Epithelial cell of proximal tubule (primary cell): ENCODE measurements at places on chromosomes 5 and 9. TPM values are rescaled to one million over a fixed set of nuclear protein-coding genes. Genes with fewer than 3 reads are reported as not detected.

Gene OBP2A
- not detected in 2 replicates for total RNA-seq

Gene CNTNAP3B
- total RNA-seq: 10.3 and 10.8 TPM in 2 replicates

Gene GFI1B
- not detected in 2 replicates for total RNA-seq

Gene FBLL1
- total RNA-seq: 0.80 TPM in 1 of 2 replicates, not detected in the other

Gene FSD1L
- 1.6 and 1.7 TPM in 2 replicates for total RNA-seq

Gene CARTPT
- total RNA-seq: not detected in 2 replicates

Gene PCA3
- total RNA-seq: not detected in 2 replicates

Gene TMED9
- 92.0 and 102 TPM in 2 replicates for total RNA-seq

Gene SPINK5
- total RNA-seq: not detected in 2 replicates

Gene HK3
- 0.43 TPM in 1 of 2 replicates, not detected in the other for total RNA-seq

Gene GCNT4
- total RNA-seq: 2.3 and 2.7 TPM in 2 replicates

Gene LCN2
- total RNA-seq: 45.7 and 106 TPM in 2 replicates

Gene DCAF10
- 8.3 and 17.8 TPM in 2 replicates for total RNA-seq

Gene ARID3C
- total RNA-seq: not detected in 2 replicates

Gene OSMR
- total RNA-seq: 20.1 and 25.5 TPM in 2 replicates

Gene PCDHB6
- not detected in 2 replicates for total RNA-seq

Gene CLINT1
- total RNA-seq: 39.2 and 55.1 TPM in 2 replicates

Gene GARIN3
- total RNA-seq: not detected in 2 replicates

GRCh38 chr9:35341021-35341420 lies 148.9 kb upstream of the RUSC2 start:
- DNase-seq: no peak

- DNase-seq: no peak
These were observed 2.6 kb upstream of the PBX3 start for GRCh38 chr9:125744616-125745015.

DNA sequence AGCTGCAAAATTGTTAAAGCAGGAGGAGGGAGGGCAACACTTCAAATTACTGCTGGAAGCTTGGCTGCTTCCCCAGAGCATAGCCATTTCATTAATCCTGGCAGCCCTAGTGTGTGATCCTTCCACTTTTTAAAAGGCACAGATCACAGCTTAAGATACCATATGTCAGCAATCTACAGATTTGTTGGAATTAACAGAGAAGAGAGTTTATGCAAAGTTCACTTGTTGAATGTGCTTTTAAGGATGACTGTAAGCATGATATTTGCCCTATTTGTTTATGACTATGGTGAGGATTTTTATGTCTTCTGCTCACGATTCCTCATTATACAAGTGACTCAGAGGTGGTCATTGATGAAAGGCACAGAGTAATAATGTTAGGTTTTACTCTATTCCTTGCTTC lies 156.0 kb upstream of the CDKN2B start:
- no peak for DNase-seq

GRCh38 chr9:16356196-16356765 lies 514.2 kb downstream of the BNC2 start:
- no peak for DNase-seq

- no peak for DNase-seq
These were observed 73.3 kb upstream of the PHF24 start for GRCh38 chr9:34884747-34885189.

DNA sequence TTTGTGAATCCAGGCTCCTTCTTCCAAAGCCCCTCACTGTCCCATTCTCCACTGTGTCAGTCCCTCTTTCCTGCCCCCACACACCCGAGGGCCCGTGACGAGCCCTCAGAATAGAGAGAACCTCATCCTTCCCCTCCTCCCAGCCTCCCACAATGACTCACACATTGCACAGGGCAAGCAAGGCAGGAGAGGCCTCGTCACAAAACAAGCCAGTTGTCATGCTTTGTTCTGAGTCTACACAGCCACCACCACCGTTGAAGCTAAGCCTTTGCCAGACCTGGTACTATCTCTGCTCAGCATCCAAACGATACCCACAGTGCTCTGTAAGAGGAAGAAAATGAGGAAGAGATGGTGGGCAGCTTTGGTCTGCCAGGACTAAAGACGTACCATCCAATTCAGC lies 142.2 kb upstream of the ZNF366 start:
- no peak for DNase-seq

GRCh38 chr9:77899679-77900354 lies 131.8 kb downstream of the GNAQ start:
- peak; percentile 52 for DNase-seq

- no peak for DNase-seq
These were observed 22.6 kb upstream of the MELK start for GRCh38 chr9:36550135-36550534.

DNA sequence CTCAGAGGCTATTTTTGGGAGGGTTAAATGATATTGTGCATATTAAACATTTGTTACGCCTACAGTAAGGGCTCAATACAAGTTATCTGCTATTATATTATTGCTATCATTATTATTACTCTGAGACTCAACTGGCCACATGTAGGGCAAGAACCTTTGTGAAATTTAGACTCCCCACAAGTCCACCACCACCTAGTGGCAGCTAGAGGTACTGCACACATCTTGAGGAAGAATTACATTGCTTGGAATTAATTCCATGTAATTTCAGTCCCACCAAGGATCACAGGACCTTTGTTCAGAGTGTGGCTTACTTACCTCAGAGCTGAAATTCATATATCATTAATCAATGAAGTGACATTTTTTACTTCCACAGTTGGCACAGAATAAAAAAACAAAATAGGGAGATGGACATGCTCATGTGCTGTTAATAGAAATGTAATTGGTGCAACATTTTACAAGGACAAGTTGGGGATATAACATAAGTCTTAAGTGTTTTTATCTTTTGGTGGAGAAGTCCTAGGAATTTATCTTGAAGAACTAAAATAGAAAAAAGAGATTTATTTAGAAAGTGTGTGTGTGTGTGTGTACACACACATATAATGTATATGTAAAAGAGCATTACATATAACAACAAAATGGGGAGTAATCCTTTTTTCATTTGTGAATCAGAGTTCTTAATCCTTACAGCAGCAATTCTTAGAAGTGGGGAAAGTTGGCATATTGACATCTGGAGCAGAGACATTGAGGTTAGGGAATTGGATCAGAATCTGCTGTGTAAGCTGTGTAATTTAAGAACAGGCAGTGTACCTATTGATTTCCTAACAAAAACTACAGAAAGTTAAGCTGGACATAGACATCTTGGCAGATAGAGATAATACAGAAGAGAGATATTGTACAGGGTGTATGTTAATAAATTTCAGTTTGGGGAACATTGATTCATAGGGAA lies 11.2 kb downstream of the MSANTD3 start:
- no peak for DNase-seq

DNA sequence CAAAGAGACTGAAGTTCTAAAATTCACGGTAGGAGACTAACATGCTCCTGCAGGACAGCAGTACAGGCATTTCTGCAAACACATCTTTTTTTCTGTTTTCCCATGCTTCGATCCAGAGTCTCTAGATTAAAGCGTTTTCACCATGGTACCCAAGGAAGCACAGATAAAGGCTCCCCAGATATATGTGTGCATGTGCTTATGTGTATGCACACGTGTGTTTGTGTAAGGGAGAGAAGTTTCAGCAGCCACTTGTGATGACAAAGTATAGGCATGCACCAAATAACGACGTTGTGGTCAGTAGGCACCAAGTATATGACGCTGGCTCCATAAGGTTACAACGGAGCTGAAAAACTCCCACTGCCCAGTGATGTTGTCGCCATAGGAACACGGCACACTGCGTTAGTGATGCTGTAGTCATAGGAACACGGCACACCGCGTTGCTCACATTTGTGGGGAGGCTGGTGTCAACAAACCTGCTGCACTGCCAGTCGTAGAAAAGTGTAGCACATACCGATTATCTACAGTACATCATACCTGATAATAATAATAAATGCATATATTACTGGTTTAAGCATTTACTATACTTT lies 21.7 kb downstream of the MED10 start:
- DNase-seq: no peak

GRCh38 chr9:113963017-113963620 lies 87.0 kb downstream of the ZNF618 start:
- no peak for DNase-seq

DNA sequence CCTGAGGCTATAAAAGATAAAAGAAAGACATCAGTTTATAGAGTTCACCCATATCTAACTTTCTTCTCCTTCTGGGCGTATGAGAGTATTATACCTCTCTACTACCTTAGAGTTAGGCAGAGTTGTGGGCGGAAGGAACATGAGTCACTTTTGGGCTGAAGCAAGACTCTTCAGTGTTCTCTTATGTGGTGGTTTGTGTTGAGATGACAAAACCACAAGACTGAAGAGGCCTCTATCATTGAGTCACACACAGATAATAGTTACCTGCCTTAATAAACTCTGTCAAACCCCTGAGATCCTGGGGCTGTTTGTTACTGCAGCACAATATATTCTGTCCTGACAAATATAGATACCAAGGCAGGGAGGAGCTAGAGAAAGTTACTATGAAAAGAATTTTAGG lies 184.2 kb downstream of the EFNA5 start:
- DNase-seq: no peak

GRCh38 chr9:78863531-78863930 lies 566.6 kb downstream of the PSAT1 start:
- DNase-seq: no peak

- no peak for DNase-seq
These were observed 5.3 kb upstream of the GPR21 start for GRCh38 chr9:123028136-123028535.

DNA sequence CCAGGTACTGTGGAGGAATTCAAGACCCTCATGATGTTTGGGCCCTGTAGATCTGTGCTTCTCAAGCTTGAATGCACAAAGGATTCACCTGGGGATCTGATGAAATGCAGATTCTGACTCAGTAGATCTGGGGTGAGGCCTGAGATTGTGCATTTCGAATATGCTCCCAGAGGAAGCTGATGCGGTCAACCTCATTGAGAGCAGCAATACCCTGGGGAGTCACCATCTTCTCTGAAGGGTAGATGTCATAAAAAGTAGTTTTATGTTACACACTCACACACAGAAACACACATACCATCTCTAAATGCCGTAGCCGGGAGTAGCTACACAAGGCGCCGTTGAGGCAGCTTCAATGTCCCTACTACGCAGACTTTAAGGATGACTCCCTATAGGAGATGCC lies 55.8 kb upstream of the CPEB4 start:
- no peak for DNase-seq

DNA sequence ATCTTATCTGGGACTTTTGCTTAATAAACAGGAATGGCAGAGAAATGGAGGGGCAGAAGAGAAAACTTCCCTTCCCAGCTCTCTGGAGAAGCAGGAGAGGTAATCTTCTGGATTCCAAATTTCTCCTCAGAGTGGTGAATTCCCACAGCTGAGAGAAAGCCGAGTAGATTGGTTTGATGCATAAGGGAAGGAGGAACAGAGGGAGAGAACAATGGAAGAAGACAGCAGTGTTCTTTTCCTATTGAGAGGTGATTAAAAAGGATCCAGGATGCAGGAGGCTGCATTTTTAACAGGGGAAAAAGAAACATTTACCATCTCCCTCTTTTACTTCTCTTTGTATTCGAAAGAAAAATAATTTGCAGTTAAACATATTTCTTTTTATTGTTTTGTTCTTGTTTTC lies 13.1 kb downstream of the SH3RF2 start:
- no peak for DNase-seq

GRCh38 chr9:88742483-88742882 lies 207.5 kb downstream of the NXNL2 start:
- no peak for DNase-seq

DNA sequence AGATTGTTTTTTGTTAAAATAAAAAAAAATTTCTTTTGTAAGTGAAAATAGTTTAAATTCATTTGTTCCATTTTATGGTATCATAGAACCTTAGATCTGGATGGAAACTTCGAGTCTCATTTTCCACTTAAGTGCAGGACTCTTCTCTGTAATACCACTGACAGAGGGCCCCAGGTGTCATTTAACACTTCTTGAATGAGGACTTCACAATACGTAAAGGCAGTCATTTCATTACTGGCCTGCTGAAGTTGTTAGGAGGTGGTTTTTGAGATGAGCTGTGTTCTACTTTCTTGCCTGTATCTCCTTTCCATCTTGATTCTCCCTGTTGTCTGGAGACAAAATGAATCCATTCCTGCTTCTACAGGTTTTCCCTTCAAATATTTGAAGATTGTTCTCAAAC lies 455.3 kb downstream of the DMRT2 start:
- DNase-seq: no peak

DNA sequence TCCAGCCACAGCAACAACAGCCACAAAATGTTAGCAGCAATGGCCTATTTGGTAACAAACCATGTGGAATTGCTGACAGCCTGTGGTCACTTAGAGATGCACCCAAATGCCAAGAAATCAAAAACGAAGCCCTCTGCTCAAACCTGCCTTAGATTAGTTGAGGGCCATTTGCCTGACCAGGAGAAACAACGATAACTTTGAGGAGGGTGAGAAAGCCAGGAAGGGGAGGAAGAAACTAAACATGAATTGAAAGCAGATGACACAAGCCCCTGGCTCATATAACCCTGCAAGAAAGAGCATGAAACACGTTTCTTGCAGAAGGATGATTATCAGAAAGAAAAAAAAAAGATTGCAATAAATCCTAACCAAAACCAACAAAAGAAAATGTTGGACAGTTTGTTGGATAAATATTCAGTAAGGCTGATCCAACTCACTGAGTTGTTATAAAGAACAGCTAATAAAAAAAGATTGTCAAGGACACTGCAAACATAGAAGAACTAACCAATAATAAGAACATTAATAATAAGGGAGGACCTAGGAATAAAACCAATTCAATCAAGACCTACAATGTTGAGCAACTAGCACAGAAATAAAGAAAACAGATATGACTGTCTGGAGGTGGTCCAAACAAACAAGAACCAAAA lies 140.5 kb upstream of the SLC30A5 start:
- no peak for DNase-seq

GRCh38 chr9:5951686-5952211 lies 61.1 kb downstream of the MLANA start:
- DNase-seq: no peak

DNA sequence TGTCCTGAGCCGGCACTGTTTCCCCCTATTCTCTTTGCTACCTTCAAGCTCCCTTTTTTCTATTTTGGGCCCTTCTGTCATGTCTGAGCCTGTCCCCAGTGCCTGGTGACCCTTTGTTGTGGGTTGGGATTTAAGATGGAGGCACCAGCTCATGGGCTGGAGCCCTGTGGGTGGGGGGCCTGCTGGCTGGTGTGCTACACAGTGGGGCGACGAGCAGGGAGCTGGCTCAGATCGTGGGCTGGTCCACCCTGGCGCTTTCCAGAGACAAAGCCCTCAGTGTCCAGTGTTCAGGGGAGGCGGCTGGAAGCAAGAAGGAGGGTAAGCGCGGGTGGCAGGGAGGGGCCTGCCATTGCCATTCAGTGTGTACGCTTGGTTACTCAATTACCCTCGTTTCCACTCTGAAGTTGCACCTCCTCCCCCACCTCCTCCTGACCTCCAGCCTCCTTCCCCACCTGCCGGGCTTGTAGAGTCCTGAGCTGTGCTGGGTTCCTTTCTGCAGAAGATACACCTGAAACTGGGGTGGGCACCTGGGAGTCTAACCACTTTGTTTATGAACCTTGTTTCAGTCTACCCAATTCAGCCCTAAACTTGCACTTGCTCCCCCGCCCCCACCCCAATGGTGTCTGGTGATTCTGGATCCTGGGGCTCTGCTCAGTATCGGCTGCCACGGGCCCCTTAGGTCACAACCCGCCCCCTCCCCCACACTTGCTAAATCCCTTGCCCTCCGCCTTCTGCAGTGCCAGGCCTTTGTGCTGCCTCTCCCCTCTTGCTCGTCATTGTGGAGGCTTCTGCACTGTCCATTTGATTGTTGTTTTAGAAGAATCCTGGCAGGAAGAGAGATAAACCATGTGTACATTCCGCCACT lies 49.9 kb downstream of the MVB12B start:
- DNase-seq: no peak

- no peak for DNase-seq
These were observed 450.4 kb upstream of the CHD1 start for GRCh38 chr5:99379187-99379586.

- peak; percentile 86 for DNase-seq
These were observed 128.7 kb downstream of the ATG10 start for GRCh38 chr5:82100303-82101077.
